Activated T-helper 17 cell treated with anti-CD3 and anti-CD28 coated beads, Interleukin-2, amount 50 U/mL, for 72 hours (primary cell): ENCODE measurements at places on chromosomes 4 and X.

GRCh38 chr4:24915121-24915922 is 2.5 kb upstream of the CCDC149 start:
- ATAC-seq: no peak

DNA sequence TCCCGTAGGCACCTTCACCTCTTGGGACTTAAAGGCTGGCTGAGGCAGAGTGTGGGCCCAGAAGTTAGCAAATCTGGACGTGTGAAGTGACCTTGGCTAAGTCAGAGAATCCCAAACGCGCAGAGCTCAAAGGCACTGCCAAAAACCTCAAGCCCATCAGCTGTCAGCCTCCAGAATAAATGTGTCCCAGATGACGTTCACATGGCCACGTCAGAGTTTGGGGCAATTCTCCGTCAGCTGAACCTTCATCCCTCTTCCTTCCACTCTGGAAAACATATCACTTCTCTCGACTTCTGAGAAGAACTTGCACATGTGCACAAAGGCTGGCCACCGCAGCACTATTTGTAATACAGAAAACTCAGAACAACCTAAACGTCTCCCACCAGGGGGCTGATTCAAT is 35.7 kb upstream of the APLN start:
- ATAC-seq: no peak

DNA sequence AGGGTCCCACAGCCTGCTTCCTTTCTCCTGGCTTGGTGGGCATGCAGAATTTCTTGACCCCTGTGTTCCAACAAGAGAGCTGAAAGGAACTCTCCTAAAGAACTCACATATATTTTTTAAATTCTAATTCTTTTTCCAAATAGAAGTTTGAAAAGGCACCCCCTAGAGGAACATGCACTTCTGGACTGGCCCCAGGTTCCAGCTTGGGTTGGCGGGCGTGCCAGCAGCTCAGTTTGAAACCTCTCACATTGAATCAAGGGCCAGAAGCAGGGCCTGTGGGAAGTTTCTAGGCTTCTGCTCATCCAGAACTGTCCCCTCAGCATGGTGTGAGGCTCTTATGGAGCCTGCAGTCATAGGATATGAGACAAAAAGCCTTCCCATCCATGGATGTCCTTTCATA is 132.6 kb downstream of the ATG4A start:
- ATAC-seq: no peak

DNA sequence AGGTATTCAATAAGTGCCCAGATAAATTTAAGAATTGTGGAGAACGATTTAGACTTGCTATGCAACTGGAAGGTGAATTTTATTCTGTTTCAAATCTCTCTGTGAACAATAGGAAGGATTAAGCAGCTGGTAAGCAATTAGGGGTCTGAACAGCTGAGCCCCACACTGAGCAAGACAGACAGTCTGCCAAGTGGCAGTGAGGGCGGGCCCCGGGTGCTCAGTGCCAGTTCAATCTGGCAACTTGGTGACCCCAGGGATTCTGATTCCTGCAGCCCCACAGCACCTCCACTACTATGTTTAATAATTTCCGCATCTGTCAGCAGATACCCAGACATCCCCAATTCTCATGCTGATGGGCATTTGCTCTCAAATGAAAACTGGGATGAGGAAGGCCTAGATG is 317.3 kb downstream of the PPP1R2C start:
- no peak for ATAC-seq

GRCh38 chr4:127505203-127505602 is 127.6 kb upstream of the INTU start:
- no peak for ATAC-seq
